ENCODE measurements at places on chromosomes 2 and 18.

- no peak for DNase-seq
Observed at GRCh38 chr18:61831071-61831470, 61.7 kb downstream of the RNF152 start.

GRCh38 chr2:7666596-7667259 lies 749.5 kb downstream of the RNF144A start:
- no peak for DNase-seq

DNA sequence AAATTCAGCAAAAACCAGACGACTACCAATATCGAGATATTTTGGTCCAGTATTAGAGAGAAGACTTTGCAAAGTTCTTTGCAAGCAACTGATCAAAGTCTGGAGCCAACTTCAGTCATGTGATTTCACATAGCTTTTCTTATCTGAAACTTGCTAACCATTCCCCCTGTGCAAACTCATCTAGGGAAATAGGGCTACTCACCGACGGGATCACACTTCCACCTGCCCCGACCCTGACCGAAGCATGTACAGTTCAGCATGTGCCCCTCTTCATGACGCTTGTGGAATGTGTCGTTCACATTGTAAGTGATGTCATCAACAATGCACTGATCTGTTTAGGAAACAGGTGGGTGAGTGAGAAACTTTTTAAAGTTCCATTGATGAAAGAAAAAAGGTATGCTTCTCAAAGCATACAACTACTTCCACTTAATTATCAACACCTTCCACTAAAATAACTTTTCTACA lies 15.4 kb downstream of the FN1 start:
- DNase-seq, result no peak

GRCh38 chr18:63604791-63605567 lies 17.8 kb downstream of the SERPINB13 start:
- no peak for DNase-seq

GRCh38 chr2:133927894-133928293 lies 326.0 kb upstream of the MGAT5 start:
- DNase-seq, result no peak

- no peak for DNase-seq
Observed at GRCh38 chr2:231245249-231246094, 47.0 kb downstream of the ARMC9 start.

DNA sequence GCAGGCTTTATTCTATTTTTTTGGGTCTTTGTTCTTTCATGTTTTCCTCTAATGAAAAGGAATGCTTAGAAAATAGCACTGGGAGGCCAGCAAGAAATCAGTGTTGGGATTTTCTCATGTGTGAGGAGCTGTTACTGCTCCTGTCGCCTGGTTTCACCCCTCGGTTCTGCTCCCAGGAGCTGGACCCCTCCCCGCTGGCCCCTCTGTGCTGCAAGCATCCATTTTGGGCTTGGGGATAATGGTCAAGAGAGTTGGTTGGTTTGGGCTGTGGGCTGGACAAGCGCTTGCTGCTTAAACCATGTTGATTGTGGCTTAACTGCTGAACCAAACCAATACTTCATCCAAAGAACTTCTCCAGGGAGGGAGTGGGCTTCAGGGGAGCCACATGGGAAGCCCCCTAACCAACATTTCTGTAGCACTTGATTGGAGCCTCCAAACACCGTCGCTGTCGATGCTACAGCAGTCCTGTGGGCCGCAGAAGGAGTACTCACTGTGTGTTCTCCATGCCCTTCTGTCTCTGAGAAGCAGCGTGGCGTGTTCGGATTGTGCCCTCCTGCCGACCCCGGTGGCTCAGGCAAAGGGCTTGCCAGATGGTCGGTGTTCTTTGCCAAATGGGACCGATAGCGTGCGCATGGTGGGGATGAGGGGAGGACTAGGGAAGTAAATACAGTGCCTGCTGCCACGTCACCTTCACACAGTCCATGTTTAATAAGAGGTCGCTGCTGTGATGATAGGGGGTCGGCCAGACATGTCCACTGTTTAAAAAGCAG lies 40.0 kb downstream of the AGAP1 start:
- no peak for DNase-seq
